GF-D8 (cell line): ENCODE measurements at places on chromosomes 11 and 22.

GRCh38 chr22:20298803-20299745 is 20.8 kb downstream of the DGCR6L start:
- no peak for DNase-seq

DNA sequence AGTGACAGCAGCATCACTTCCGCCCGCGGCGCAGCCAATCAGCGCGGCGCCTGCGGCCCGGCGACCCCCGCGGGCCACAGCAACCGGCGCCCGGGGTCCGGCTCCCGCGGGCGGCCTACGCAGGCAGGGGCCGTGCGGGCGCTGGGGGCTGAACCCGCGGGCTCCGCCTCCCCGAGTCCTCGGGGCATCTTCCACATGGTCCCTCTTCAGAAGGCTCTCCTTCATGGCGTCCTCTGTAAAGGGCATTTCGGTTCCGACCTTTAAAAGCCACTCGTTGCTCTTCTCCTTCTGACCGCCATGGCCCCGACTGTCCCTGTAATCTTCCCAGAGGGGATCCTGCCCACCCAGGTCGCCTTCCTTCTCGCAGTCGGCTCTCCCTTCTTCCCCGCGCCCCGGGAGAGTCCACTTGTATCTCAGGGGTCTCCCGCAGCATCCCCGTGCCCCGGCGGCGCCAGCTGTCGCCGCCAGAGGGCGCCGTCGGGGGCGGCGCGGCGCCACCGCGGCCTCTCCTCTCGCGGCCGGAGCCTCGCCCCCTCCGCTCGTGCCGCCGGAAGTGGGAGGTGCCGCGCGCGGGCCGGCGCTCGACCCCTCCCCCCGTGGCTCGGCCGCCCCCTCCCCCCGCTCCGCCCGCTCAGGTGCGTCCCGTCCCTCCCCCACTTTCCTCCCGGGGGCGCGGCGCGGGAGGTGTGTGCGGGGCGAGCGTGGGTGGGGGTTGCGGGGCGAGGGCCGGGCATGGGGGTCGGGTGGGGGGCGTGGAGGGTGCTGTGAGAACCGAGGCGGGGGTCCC is at the start of gene RNF214:
RNF214 (plus strand) TSS at position 580 of the 787 bp plus-strand sequence. CDS start 1,602 bp downstream, outside the sequence.
- peak; percentile 77 for DNase-seq

DNA sequence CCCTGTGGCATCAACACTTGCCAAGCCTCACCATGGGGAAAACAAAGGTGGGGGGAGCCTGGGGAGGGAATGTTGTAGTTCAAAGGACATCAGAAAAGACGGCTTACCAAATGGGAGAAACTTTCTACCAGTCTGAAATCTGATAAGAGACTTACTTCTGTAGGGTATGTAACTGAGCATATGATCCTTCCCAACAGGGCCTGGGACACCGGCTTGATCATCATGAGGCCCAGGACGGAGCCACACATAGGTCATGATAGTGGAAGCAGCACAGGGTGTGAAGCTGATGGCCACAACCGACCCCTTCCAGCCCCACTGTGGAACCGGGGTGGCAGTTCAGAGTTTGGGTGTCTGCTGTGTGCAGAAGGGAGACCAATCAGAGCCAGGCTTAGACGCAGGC is 51.1 kb downstream of the MICAL3 start:
- DNase-seq = no peak

- DNase-seq = no peak
These were observed 43.0 kb upstream of the RTL6 start for GRCh38 chr22:44540756-44541670.

- no peak for DNase-seq
These were observed 2.1 kb downstream of the PAMR1 start for GRCh38 chr11:35523331-35523768.

DNA sequence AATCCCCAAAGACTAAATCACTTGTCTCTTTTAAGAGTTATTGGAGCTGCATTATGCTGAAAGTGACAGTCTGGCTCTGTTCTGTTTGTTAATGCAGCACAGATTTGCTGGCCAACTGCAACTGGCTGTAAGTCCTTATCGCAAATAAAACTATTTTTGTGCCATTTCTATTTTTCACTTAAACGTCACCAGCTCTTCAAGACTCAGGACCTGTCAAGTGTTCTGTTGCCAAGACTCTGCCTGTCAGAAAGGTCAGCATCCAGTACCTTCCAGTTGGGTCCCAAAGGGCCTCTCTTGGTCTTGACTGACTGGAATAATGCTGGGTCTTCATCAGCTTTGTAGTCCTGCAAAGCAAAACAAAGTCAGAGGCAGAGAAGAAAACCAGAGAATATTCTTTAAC is 45.6 kb downstream of the PITPNB start:
- no peak for DNase-seq

GRCh38 chr11:57982776-57983175 is 40.9 kb upstream of the OR9Q1 start:
- DNase-seq = no peak

DNA sequence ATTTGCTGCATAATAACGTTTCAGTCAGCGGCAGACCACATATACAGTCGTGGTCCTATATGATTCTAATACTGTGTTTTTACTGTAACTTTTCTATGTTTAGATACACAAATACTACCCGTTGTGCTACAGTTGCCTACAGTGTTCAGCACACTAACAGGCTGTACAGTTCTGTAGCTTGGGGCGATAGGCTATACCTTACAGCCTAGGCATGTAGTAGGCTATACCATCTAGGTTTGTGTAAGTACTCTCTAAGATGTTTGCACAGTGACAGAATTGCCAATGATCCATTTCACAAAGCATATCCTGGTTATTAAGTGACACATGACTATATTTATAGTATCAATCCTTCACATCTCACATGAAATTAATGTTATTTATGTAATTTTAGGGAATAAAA is 78.2 kb downstream of the YAP1 start:
- DNase-seq = no peak

- no peak for DNase-seq
These were observed 139.5 kb downstream of the CTTN start for GRCh38 chr11:70537576-70538571.

DNA sequence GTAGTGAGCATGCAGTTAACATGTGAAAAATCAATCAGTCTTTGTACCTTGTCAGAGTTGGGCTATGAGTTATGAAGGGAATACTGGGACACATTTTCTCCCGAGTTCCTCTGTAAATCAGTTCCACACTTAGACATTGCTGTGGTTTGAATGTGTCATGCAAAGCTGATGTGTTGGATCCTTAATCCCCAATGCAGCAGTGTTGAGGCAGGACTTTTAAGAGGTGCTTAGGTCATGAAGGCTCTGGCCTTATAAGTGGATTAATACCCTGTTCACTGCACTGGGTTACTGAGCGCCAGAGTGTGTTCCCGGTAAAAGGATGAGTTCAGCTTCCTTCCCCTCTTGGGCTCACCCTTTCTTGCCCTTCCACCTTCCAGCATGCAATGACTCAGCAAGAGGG is 742.1 kb upstream of the TENM4 start:
- no peak for DNase-seq

GRCh38 chr11:61406067-61406466 is 13.7 kb downstream of the TMEM216 start:
- no peak for DNase-seq
